ENCODE measurements at places on chromosomes 6 and 20. TPM values are rescaled to one million over a fixed set of nuclear protein-coding genes. Genes with fewer than 3 reads are reported as not detected.

- no peak for DNase-seq
- no peaks in the 10 kb centered on the region for H3K36me3 ChIP-seq
- no peaks in the 10 kb centered on the region for H3K4me1 ChIP-seq
- no peak overlapping the region for H3K27ac ChIP-seq
- no peaks in the 10 kb centered on the region for H3K27me3 ChIP-seq
These were observed 862.0 kb downstream of the PHF3 start for GRCh38 chr6:64497634-64498033.

DNA sequence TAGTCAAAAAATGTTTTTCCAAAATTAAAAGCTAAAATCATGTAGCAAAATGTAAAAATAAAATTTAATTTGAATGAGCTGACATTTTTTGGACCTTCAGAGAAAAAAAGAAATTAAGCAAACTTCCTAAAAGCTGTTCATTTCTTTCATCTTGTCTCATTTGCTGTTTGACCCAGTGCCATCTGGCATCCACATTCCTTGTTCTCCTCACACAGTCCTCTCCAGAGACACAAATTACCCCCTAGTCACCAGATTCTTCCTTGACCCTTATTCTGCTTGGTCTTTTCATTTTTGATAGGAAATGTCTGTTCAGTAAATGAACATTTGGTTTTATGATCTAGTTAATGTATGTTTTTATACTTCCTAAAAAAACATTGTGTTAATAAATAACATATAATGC, 55.2 kb downstream of the HDDC2 start:
- H3K4me3 ChIP-seq: no peak overlapping the region
- H3K4me1 ChIP-seq: peaks cover 1% of the 10 kb centered on the region
- H3K36me3 ChIP-seq: no peaks in the 10 kb centered on the region
- no peak for DNase-seq
- no peak overlapping the region for H3K27ac ChIP-seq

DNA sequence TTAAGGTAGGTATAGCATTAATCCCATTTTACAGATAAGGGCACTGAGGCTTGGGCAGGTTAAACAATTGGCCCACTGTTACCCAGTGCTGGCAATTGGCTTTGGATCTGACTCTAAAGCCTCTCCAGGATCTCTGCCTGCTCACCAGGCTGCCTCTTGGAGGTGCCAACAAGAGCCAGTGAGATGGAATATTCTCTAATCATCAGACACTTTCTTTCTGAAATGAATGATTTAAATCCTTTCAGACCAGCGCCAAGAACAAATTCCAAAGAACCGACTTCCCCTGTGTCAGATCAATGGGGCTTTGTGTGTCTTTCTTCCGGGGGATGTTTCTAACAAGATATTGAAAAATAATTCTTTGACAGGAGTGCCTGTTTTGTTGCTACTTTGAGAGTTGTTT, 23.6 kb downstream of the CYP39A1 start:
- no peaks in the 10 kb centered on the region for H3K27me3 ChIP-seq
- no peak for DNase-seq
- H3K4me3 ChIP-seq: no peak overlapping the region
- no peaks in the 10 kb centered on the region for H3K4me1 ChIP-seq
- no peaks in the 10 kb centered on the region for H3K36me3 ChIP-seq
- no peak overlapping the region for H3K27ac ChIP-seq

DNA sequence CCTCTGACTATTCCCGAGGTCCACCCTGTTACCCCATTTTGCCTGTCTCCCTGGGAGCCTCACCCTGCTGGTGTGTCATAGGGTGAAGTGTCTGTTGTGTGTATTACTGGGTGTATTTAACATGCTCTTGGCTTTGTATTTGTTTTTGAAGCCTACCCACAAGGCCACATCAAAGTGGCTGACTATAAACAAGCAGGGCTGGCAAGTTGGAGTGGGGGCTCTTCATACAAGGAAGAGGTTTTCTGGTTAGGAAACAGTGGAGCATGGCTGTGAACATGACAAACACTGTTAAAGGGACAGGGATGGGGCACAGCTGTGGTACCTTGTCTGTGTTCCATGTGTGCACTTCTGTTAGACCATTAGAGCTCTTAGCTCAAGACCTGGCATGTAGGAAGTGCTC, 26.3 kb downstream of the HECA start:
- no peak overlapping the region for H3K27ac ChIP-seq
- no peak overlapping the region for H3K4me3 ChIP-seq
- H3K36me3 ChIP-seq: no peaks in the 10 kb centered on the region
- no peaks in the 10 kb centered on the region for H3K27me3 ChIP-seq
- DNase-seq: no peak
- H3K4me1 ChIP-seq: no peaks in the 10 kb centered on the region

EIF6 gene
- 47.5 TPM for total RNA-seq

KCNK16 gene
- not detected for total RNA-seq

DNMT3B gene
- 148 TPM for total RNA-seq

All from neural progenitor cell (in vitro differentiated cells).